ENCODE measurements at places on chromosomes 4 and X. TPM values are rescaled to one million over a fixed set of nuclear protein-coding genes. Genes with fewer than 3 reads are reported as not detected.
A peak's percentile ranks its signal among the peaks of the same experiment; 100 is the strongest.

- DNase-seq: no peak
Measured at GRCh38 chr4:123976285-123976684, 579.7 kb downstream of the SPRY1 start.

DNA sequence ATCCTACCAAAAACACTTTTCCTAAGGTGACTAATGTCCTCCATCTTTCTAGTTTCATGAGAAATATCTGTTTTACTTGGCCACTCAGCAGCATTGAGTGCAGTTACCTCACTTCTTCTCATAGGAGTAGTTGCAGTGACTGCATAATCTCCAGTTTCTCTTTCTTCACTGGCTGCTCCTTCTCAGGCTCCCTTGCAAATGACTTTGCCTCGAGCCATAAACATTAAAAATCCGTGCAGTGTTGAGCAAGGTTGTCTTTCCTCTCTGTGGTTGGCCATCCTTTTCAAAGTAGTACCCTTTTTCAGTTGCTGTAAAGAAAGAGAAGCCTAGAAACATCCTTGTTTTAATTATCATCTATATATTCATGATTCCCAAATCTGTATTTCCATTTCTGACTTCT lies 10.2 kb upstream of the PRKG2 start:
- DNase-seq: no peak

GRCh38 chr4:55635741-55636655 lies at the start of gene NMU:
TSS of gene NMU (minus strand) at chr4:55636298. CDS start at chr4:55636192, 106 bp downstream.
- DNase-seq: peak; percentile 20

Gene TCEAL2
- not detected for total RNA-seq

Gene ZNF595
- total RNA-seq: 15.2 TPM

DNA sequence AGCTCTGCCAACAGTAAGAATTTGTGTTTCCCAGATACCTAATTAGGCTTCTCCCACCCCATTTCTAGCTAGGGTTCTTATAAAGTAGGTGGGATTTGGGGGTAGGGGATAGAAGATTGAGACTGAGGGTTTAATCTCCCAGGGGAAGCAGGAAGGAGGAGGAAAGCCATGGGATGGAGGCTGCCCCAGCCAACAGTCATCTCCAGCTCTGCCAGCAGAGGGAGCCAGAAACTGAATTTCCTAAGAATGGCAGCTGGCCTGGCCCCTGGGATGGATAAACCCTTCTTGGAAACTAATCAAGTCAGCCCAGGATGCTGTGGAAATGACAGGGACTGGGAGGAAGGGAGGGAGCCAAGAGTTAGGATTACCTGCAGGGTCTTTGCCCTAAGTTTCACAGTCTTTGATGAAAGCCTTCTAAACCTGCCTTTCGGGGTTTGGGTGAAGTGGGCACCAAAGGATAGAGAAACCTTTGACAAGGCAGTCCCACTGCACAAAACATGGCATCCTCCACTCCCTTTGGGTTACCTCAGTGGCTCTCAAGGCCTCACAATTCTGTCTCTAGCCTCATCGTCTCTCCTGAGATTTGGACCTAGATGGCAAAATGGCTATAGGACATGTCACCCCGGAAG lies 6.7 kb upstream of the ERCC6L start:
- no peak for DNase-seq

DNA sequence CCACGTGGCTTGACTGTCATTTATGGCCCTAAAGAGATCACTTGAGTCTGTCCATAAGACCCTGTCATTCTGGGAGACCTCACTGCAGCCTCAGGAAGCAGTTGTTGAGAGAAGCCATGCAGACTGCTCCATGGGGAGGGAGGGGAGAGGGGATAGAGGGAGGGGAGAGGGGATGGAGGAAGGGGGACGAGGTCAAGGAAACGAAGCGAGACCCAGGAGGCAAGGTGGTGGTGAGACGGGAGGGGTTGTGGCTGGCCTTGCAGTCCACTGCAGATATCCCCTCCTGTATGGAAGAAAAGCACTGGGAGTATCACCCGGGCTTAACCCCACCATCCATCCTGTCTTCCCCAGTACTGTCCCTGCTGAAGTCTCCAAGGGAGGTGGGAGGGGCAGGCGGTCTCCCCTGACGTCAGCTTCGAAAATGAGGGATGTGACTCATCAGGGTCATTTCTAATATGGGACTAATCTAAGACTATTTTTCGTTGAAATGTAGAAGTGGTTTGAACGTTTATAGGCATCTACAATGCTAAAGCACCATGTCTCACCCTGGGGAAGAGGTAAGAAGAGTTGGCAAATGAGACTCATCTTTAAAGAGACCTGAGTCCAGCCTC lies 5.6 kb downstream of the TMEM255A start:
- no peak for DNase-seq

Gene FAM90A26
- total RNA-seq: not detected

Gene MTNR1A
- total RNA-seq: not detected

DNA sequence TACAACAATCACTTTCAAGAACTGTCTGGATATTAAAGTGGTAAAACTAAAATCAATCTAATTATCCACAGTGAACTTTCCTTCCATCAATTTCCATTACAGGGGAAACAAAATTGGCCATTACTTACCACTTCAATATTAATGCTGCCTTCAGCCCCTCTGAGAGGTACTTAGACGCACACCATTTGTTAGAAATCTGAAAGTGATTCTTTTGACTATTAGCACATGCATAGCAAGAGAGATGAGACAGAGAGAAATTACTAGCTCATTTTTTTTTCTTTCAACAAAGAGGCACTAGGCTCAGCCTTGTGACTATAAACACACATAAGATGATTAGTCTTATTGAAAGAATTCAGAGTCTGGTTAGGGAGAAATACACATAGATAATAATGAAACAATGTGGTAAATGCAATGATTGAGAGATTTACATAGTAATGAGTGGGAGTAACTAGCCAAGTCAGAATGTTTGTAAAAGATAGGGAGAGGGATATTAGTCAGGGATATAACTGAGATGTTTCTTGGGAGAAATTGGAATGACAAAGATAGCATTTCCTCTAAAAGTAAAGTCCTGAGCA lies 93.3 kb downstream of the YIPF7 start:
- DNase-seq: no peak

Gene NEUROG2
- not detected for total RNA-seq

GRCh38 chrX:150256297-150256650 lies 106.8 kb upstream of the MAMLD1 start:
- DNase-seq: no peak

DNA sequence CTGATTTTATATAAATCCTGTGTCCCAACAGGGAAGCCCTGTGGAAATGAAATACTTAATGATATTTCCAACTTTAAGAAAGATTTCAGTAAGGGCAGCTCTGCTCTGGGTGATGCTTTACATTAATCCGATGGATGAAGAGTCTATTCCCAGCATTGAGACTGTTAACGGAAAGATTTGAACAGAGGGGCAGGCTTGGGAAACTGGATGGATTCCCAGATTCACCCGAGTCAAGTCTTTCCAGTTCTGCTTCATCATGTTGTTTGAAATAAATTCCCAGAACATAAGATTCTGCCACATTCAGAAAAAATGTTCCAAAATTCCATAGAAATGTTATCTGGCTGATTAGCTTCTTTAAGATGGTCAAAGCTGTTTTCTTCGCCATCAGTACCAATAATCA lies 246.0 kb downstream of the FBXW7 start:
- no peak for DNase-seq

DNA sequence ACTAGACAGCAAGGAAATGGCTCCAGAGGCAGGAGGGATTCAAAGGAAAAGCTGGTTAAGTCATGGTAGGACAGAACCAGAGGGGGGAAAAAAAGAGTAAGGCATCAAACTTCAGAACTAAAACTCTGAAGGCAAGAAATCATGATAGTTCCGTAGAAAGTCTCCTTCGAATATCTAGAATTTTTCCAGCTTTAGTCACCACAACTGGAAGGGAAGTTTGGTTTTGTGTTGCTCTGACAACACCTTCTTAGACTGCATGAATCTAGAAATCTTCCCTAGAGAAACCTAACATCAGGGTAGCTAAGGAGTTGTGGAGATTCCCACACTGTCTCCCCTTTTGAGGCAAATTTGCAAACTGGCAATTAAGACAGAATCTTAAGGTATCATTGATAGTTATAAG lies 33.7 kb downstream of the AMMECR1 start:
- DNase-seq: no peak

DNA sequence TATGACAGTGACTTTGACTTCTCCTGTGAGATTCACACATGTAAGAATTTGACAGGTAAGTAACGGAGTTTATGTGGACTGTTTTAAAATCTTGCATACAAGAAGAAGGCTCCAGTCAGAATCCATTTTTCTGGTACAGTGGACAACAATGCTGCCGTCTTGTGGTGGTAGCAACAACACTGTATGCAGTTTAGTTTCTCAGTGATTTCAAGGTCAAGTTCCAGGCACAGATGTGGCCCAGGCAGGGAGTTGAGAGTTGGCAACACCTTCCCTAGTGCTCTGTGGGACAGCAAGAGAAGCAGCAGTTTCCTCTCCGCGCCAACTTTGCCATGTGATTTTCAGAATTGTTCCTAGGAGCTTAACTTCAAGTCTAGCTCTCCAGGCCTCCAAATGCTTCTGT lies 56.0 kb upstream of the STPG2 start:
- DNase-seq: no peak

Gene SCML2
- total RNA-seq: 2.1 TPM

Gene ZRSR2
- total RNA-seq: 19.8 TPM

DNA sequence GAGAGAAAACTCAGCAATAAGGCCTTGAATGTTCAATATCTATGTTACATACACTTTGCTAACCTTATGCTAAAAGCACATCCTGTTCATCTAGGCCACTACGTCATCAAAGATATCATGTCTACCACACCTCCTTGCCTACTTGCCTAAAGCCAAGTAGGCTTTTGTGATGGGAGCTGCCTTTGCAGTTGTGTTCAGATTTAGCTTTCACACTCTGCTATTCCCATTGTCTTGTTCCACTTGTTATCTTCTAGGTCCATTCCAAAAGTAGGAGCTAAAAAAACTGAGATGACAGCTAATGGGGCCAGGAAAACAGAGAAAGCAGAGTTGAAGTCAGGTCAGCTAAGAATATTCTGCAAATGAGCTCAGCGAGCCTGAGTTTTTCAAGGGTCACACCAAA lies 153.6 kb upstream of the EDNRA start:
- no peak for DNase-seq

DNA sequence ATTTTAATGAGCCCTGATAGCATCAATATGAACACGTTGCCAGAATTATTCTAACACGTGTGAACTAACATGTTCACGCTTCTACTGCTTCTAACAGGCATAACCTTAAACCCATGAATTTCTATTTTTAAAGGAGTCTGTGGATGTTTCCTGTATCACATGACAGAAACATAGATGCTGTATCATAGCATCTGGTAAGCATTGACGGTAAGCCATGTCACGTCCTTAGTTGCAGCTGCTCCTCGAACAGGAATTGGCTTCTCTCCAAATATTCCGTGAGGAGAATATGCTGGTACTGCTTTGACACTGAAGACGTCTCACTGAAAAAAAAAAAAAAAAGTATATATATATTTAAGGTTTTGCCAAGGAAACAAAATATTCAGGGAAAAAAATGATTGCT lies 105.1 kb upstream of the MXRA5 start:
- DNase-seq: no peak

- no peak for DNase-seq
Measured at GRCh38 chr4:113525521-113525920, 236.0 kb downstream of the CAMK2D start.

DNA sequence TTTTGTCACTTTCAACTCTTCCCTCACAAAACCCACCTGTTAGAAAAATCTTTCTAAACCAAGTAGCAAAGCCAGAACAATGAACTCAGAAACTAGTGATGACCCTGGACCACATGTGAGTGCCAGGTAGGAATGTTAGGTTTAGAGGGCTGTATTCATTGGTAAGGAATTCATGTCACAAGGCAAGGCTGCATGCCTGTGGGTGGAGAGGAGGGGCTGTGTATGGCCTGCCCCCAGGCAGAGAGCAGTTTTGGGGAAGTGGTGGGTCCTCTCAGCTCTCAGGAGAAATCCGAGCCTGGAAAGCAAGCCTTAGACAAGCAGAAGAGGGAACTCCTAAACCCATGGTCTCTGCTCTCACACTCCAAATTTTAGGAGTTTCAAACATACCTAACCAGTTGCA lies 2.4 kb downstream of the RNF175 start:
- DNase-seq: no peak

Gene CNKSR2
- total RNA-seq: 15.7 TPM

GRCh38 chr4:78926826-78927225 lies 12.4 kb downstream of the PAQR3 start:
- no peak for DNase-seq

GRCh38 chr4:84877051-84877833 lies 89.2 kb downstream of the WDFY3 start:
- no peak for DNase-seq

Gene ZMAT1
- total RNA-seq: 19.8 TPM

Gene MAGEC3
- total RNA-seq: not detected

DNA sequence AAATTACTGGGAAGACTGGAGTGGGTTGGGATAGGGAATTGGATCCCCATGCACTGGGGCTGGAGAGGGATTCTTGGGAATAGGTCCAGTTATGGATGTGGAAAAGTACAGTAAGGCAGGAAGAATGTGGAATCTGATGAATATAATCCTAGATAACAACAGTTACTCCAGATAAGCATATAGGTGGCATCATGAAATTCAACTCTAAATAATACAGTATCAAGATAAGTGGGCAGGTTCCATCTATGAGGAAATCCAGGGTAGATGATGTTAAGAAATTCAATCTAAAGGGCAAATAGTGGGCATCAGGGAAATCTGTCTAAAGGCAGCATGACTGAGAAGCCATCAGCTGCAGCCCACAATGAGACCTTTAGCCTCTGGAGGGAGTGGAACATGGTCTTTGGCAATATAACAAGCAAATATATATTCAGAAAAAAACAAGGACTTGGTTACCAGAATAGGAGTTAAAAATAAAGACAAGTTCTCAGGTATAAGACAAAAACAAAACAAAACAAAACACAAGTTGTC lies 1.2 kb downstream of the DTHD1 start:
- DNase-seq: no peak

DNA sequence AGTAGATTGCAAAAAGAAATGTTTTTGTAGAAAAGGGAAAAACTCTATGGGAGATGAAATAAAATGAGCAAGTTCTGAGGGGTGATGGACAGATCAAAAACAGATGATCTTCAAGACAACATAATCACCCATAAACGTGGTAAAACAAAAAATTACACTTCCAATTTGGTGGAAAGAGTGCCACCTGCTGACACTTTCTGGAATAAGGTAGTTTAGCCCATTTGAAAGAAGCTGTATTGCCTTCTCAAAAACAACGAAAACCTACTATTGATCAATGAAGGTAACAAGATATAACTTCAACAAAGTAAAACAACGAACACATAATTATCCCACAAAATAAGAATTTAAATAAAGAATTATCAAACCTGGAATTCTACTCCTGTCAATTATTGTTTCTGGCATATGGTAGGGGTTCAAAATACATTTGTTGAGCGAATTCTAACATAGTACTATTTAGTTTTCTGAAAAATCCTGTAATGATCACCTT lies 2.5 kb downstream of the COQ2 start:
- no peak for DNase-seq

- no peak for DNase-seq
Measured at GRCh38 chr4:25914670-25915352, 791 bp downstream of the SMIM20 start.

DNA sequence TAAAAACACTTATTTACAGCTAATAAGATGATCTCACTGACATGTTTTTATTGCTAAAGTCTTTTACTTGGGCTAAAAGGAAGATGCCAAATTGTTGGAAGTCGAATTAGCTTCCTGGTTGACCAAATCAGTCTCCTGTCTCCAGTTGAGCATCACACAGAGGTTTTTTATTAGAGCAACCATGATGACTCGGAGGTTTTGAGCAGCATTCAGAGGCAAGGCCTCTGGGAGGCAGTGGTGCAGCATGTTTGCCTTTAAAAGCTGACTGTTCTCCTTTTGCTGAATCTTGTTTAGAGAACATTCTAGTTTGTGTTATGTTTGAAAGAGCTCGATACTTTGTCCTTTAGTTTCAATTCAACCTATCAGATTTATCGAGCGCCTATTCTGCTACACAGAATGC lies 2.1 kb downstream of the UCHL1 start:
- DNase-seq: no peak

Gene VBP1
- total RNA-seq: 43.9 TPM
